ENCODE measurements at places on chromosomes 7 and 10.

GRCh38 chr7:40418448-40418847 lies 283.6 kb downstream of the SUGCT start:
- DNase-seq = no peak

DNA sequence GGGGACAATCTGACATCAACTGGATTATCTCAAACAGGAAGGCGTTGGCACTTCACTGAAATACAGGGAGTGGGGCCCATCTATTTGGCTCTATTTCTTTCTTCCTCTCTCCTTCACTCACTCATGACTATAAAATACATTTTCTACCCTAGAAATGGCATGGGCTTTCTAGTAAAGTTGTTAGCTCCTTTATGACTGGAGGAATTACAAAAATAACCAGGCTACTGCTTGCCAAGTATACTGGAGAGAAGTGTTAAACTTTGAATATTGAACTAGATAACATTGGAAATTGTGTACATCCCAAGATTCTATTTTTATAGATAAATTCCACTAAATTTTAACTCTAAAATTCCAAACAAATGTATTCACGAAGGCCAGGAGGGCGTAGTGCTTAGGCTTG lies 255.7 kb upstream of the SORCS1 start:
- no peak for DNase-seq

DNA sequence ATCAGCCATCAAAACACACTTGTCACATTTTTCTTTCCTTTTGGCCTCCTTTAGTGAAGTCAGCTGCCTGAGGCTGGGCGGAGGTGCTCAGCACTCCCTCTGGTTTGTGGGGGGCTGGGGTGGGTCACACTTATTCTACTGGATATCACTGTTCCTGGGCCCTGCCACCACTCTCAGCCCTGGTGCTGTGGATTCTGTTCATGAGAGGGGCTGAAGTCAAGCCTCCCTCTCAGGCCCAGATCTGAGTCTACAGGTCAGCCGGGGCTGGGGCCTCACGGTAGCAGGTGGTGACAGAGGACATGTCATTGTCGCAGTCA lies 180.8 kb upstream of the TNS3 start:
- DNase-seq = no peak

- no peak for DNase-seq
Measured at GRCh38 chr7:75732764-75733630, 5.7 kb downstream of the HIP1 start.

GRCh38 chr7:13800694-13801448 lies 188.6 kb downstream of the ETV1 start:
- no peak for DNase-seq

DNA sequence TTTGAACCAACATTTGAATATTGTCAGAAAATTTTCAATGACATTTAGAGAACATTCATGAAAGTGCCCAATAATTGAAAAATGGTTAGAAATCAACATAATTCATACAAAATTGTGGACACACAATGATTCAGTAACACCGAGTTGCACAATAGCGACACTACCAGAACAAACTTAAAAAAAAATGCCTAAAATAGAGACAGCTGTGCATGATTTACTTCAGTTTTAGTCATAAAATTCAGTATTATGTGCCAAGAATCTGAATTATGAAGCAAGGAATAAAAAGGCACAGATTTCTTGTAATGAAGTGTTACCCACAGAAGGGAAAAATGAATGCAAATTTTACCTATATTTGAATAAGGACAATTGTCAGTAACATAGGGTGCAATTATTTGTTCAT lies 396.0 kb downstream of the SEMA3D start:
- no peak for DNase-seq

GRCh38 chr10:121311812-121312443 lies 286.3 kb downstream of the FGFR2 start:
- no peak for DNase-seq
